ENCODE measurements at places on chromosomes 7 and 10.

- DNase-seq: no peak
Measured at GRCh38 chr7:121259826-121260225, 69.0 kb upstream of the WNT16 start.

GRCh38 chr7:88311675-88312036 lies 5.0 kb upstream of the STEAP4 start:
- DNase-seq: no peak

GRCh38 chr10:120492346-120492745 lies 35.3 kb downstream of the PLPP4 start:
- DNase-seq: no peak

- DNase-seq: no peak
Measured at GRCh38 chr10:103566536-103566935, 73.0 kb downstream of the NEURL1 start.

DNA sequence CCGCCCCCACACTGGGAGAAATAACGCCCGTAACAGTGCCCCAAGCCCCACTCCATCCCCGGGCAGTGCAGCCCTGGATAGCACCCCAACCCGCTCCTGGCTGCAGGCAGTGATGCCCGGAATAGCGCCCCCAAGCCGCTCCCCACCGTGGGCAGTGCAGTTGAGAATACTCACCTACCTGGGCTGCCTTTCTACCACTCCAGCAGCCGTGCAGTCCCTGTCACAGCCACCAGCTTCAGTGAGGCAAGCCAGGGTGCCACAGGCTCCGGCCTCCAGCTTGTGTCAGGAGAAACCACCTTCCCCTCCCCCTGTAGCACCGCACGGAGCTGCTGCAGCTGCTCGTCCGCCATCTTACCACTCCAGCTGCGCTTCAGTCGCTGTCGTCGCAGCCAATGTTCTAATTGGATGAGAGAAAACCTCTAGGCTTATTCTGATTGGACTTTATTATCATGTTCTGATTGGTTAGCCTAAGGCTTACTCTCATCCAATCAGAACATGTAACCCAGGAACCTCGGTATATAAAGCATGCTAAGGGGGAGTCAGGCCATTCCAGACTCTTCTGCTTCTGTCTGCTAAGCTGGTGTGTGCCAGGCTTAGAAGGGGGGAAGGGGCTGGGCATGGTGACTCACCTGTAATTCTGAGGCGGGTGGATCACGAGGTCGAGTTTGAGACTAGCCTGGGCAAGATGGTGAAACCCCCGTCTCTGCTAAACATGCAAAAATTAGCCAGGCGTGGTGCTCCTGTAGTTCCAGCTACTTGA lies 53.2 kb upstream of the ZNF33B start:
- no peak for DNase-seq

- DNase-seq: no peak
Measured at GRCh38 chr10:24992512-24993133, 23.3 kb downstream of the ENKUR start.

DNA sequence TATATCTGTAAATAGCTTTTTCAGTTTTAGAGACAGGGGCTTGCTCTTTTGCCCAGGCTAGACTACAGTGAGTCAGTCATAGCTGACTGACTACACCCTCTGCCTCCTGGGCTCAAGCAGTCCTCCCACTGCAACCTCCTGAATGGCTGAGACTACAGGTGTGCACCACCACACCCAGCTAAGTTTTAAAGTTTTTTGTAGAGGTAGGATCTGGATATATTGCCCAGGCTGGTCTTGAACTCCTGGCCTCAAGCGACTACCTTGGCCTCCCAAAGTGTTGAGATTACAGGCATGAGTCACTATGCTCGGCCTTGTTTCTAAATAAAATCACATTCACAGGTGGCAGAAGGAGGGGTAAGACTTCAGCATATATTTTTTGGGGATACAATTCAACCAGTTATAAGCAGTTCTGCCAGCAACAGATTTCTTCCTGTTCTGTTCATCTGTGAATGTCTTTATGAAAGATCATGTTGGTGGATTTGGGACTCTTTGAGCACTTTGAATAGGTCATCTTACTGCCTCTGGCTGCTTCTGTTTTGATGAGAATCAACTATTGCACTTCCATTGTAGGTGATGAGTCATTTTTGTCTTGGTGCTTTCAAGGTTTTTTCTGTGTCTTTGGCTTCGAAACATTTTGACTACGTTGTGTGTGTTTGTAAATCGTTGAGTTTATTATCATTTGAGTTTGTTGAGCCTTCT lies 15.7 kb downstream of the RBM33 start:
- no peak for DNase-seq

All from left forelimb (tissue), 1 donor.